ENCODE measurements at places on chromosomes 11 and 22.
A peak's percentile ranks its signal among the peaks of the same experiment; 100 is the strongest.

DNA sequence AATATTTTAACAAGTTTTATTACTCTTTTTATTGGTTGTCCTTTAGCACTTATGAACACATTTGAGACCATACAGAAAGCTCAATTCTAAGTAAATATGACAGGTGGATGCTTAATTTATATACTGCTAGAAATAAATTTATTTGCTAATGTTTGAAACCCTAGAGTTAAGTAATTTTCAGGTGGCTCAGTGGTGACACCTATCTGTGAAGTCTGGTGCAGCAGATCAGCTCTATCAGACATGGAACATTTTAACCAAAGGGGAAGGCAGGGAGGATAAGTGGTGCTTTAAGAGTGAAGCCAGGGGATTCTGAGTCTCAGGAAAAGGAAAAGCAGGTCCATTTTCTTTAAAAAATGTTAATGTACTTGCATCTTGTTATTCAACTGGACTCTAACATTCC lies 175.8 kb downstream of the DSCAML1 start:
- DNase-seq = peak; percentile 48

DNA sequence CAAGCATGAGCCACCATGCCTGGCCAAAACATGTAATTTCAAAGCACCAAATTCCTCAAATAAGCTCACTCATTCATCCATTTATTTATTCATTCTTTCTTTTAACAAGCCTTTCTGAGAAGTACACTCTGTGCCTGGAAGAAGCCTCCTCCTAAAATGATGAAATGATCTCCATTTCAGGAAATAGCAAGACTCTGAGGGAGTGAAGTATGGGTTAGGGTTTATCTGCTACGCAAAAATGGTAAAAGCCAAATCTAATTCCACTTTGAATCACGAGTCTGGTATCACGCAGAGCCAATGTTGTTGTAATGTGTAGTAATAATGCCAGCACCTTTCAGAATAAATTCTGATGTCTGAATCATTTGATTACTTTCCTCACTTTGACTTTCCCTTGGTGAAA lies 1041.8 kb downstream of the LRRC4C start:
- DNase-seq = no peak

- DNase-seq = no peak
Measured at GRCh38 chr22:29163808-29164207, 41.9 kb upstream of the EMID1 start.

DNA sequence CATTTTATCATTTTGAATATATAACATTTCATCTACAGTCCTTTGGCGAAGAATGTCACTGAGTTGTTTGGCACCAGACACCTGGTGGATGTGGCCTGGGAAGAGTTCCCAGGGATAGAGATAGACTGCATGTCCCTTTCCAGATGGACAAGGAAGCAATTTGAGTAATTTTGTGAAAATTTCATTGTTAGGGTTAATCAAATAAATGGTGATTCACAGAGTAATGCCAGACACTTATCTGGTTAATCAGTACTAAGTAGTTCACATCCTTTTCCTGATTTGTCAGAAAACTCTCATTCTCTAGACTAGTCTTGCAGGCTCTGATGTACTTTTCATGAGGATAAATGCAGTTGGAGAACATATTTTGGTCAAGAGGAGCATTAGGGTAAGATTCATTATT lies 41.6 kb downstream of the NAALAD2 start:
- no peak for DNase-seq

DNA sequence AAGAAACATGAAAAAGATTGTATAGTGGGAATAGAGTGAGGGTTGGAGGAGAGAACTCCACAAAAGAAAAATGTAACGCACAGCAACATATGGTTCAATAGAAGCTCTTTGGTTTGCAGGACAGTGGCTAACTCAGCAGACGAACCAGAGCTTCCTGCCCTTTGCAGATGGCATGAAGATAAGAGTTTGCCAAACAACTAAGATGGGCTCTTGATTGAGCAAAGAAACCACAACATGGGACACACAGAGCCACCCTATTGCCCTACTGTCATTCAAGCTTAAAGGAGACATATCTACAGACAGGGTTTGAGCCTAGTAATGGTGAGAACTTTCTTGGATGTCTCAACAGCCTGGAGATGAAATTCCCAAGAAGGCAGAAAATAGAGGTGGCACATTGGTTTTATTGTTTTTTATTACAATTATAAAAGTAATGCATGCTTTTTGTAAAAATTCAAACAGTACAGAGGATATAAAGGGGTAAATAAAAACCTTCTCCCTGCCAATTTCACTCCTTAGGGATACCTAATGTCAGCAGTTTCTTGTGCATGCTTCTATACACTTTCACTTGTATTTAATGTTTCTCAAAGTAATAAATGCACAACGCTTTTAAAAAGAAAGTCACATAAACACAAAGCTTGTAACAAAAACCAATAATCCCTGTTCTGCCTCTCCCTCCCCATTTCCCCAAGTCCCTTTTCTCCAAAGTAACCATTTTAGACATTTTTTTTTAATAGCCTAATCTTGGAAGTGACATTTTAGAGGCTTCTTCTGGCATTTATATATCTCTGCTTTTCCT lies 63.7 kb downstream of the COPB1 start:
- DNase-seq = no peak

DNA sequence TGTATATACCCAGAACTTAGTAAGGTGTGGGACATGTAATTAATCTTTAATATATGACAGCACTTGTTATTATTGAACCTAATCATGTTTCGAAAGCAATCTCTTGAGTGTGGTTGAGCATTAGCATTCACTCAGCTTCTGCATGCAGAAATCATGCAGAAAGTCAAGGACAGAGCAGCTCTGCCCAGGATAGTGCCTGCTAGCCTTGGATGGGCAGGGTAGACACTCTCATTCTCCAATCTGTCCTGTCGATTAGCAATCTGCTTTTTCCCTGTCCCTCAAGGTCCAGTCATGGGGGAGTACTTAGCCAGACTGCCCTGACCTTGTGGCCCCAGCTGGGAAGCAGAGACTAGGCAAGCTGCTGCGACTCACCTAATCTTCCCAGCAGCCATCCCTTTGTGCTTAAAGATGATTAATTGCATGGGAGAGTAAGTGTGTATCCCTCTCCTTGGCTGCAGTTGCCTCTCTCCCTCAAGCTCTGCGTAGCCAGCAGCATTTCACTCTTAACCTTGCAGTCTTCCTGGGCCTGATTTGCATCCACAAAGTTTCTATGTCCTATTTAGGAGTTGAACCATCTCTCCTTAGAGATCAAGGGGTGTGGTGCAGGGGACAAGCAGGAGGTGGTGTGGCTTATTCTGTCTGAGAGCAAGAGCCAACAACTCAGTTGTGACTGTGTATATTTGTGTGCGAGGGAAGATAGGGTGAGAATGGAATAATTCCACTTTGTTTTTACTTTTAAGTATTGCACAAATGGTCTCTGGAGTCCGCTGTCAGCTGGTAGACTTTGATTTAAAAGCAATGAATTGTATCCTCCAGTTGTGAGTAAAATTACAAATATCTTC lies 101.4 kb downstream of the FDX1 start:
- no peak for DNase-seq

DNA sequence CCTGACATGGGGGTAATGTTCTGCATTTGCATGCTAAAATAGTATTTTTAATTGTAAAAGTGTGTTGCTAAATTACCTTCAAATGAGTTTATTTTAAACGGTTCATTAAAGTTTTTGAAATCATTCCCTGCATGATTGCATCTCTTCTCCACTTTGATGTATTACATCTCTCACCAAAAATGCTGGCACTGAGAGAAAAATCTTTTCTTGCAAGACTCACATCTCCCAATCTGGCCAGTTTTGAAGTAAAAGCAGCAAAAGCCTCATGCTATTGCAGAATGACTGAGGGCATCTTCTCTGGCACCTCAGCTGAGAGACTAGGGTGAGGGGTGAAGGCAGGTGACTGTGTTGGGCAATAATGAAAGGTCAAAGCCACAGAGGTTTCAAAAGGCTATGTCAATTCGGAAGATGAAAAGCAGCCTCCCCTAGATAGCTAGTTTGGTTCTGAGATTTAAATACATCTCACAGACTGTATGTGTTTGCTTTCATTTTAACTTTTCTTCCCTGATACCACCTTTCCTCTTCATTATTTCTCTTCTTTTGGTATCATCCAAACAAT lies 292.2 kb upstream of the RAG2 start:
- DNase-seq = no peak

- DNase-seq = no peak
Measured at GRCh38 chr11:101510591-101510990, 73.2 kb downstream of the TRPC6 start.

DNA sequence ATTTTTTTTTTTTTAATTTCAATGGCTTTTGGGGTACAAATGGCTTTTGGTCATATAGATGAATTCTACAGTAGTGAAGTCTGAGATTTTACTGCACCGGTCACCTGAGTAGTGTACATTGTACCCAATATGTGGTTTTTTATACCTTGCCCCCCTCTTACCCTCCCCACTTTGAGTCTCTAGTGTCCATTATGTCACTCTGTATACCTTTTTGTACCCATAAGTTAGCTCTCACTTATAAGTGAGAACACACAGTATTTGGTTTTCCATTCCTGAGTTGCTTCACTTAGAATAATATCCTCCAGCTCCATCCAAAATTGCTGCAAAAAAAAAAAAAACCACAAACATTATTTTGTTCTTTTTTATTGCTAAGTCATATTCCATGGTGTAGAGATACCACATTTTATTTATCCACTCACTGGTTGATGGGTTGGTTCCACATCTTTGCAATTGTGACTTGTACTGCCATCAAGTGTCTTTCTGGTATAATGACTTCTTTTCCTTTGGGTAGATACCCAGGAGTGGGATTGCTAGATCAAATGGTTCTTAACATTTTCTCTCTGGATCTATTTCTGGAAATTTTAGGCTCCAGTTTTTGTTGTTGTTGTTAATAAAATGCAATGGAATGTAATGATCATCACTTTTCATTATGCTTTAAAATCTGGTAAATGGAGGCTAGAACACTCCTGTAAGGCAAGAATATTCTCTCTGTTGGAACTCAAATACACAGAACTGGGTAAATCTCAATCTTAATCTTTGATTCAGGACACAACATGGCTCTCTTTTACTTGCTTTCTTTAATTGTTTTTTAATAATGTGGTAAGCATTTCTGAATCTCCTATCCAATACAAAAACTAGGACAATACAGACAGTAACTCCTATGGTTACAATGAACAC lies 10.3 kb downstream of the NEAT1 start:
- DNase-seq = no peak

Data from trophoblast cell (in vitro differentiated cells and primary cell).